ENCODE measurements at places on chromosomes 7 and 10. TPM values are rescaled to one million over a fixed set of nuclear protein-coding genes. Genes with fewer than 3 reads are reported as not detected.
A peak's percentile ranks its signal among the peaks of the same experiment; 100 is the strongest.

GRCh38 chr7:70574314-70574834, 557.6 kb upstream of the GALNT17 start:
- DNase-seq: no peak

Gene ITIH5
- 32.9 TPM for total RNA-seq

Gene PRKG1
- 72.4 TPM for total RNA-seq

- no peak for DNase-seq
Observed at GRCh38 chr10:111962951-111963350, 220.6 kb downstream of the GPAM start.

- peak; percentile 76 for DNase-seq
Observed at GRCh38 chr10:29736366-29737073, 101.7 kb upstream of the SVIL start.

Gene TRIM50
- not detected for total RNA-seq

- DNase-seq: no peak
Observed at GRCh38 chr10:117736655-117737054, 194.1 kb downstream of the EMX2 start.

DNA sequence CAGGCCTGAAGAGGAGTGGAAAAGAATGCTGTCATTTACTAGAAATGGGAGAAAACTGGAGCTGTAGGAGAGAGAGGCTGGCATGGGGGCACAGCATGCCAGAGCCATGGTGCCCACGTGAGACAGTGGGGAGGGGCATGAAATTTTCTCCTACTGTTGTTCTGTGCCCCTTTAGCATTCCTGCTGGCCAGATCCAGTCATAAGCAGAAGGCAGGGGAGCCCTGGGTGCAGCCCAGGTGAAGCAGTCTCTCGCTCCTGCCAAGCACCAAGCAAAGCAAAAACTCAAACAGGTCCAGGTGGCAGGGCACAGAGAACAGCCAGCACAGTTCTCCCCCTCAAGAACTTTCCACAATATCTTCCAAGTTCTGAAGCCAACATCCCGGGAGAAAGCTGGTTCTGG, 383.2 kb downstream of the TCERG1L start:
- DNase-seq: no peak

GRCh38 chr10:132685921-132686680, 99.8 kb downstream of the NKX6-2 start:
- DNase-seq: no peak

- no peak for DNase-seq
Observed at GRCh38 chr7:22317632-22318031, 39.3 kb downstream of the RAPGEF5 start.

DNA sequence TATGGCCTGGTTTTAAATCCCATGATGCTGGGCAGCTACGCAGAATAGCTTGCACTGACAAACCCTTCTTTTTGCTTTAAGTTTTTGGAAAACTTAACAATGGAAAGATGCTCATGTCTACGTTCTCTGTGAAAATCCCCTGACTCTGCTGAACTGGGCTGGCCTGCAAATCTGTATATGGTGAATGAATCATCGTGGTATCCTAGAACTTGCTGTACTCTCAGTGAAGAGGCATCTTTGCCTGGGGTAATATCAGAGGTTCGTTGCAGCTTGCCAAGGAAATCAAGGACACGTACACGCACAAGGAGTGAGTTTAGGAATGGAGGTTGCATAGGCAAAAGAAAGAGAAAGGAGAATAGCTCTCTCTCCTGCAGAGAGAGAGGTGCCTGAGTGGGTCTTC, 382.0 kb upstream of the ADARB2 start:
- DNase-seq: no peak

Gene GIMAP4
- total RNA-seq: 39.0 TPM

DNA sequence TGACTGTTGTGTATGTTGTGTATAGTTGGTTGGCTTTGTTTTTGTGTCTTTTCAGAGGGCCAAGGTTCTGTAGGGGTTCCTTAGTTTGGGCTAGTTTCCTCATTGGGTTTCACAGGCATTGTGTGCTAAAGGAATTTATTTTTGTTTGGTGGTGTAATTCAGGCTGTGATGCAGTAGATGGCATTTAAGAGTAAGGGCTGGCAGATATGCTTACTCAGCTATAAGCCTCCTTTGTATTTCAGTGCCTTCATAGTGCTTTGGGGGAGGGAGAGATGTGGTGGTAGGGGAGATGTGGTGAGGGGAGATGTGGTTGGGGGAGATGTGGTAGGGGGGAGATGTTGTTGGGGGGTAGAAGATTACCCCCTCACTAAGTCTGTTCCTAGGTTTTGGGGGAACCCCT, 91.7 kb downstream of the SLC25A40 start:
- no peak for DNase-seq

- no peak for DNase-seq
Observed at GRCh38 chr10:127556916-127557315, 7.8 kb downstream of the NPS start.

DNA sequence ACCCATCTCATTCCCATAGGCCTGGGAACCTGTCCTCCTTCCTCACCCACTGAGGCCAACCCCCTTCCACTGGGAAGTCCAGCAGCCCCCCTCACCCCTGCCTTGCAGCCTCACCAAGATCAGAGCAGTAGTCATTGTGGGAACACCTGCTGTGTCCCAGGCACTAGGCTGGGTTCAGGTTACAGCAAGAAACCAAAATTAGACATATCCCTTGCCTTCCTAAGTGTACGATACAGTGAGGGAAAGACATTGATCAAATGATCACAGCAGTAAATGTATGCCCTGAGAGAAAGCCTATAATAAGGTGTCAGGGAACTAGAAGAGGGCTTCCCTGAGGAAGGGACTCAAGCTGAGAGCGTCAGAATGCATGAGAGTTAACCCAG, 17.0 kb upstream of the C10orf105 start:
- no peak for DNase-seq

Gene FEZF1
- total RNA-seq: not detected

GRCh38 chr10:45059632-45060031, 58.9 kb downstream of the ZNF22 start:
- no peak for DNase-seq

DNA sequence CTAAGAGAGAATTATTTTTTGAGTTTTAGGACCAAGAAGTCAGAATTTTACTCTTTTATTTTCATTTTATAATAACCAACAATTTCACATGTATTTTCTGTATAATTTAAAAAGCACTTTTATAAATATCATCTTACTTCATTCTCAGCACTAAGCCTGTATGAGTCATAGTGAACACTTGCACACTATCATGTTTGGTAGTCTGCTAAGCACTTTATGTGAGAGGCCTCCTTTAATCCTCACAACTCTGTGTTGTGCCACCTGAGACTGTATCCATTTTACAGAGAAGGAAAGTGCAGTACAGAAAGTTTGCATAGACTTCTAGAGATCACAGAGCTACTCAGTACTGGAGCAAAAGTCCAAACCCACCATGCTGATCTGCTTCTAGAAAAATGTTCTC, 939.6 kb downstream of the NRG3 start:
- no peak for DNase-seq

DNA sequence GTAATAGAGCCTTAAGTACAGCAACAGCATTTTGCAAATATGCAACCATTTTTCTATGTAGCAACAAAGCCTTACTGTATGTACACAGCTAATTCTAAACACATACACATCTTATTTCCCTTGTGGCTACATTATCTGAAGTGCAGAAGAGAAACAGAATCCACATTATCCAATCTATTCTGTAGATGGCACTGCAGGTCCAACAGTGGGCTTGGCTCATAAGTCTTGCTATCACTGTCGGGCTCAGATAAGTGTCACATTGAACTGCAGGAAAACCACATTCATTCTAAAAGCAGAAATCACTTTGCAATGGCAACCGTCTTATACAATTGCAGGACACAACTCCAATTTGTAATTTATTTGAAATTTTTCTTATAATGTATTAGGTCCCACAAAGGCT, 109.8 kb upstream of the NOBOX start:
- DNase-seq: no peak

DNA sequence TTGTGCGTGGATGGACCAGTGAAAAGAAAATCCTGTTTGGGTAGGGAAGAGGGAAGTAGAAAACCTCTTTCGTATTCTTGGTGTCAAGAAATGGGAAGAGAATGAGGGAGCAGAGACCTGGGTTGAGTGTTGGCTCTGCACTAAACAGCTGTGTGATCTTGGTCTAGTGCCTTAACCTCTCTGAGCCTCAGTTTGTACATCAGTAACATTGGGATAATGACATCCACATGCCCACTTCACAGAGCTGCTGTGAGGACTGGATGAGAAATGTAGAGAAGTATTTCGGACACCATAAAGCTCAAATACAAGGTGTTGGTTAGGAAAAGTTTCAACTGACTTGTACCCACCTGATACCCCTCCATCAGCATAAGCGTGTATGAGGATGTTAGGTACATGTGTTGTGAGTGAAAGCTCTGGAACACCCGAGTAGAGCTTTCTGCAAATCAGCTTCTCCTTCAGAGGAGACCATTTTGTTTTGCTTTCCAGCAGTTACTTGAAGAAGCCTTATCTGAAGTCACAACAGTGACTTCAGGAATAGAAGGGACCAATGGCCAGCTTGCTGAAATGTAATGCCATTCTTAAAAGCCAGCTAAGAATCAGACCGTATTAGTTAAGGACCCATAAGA, 11.2 kb downstream of the TRIM56 start:
- DNase-seq: no peak

- no peak for DNase-seq
Observed at GRCh38 chr7:101171442-101171837, 6.1 kb upstream of the VGF start.

Gene SEMA3A
- total RNA-seq: 7.8 TPM

GRCh38 chr7:142602756-142603155, 146.5 kb upstream of the PRSS1 start:
- DNase-seq: no peak

DNA sequence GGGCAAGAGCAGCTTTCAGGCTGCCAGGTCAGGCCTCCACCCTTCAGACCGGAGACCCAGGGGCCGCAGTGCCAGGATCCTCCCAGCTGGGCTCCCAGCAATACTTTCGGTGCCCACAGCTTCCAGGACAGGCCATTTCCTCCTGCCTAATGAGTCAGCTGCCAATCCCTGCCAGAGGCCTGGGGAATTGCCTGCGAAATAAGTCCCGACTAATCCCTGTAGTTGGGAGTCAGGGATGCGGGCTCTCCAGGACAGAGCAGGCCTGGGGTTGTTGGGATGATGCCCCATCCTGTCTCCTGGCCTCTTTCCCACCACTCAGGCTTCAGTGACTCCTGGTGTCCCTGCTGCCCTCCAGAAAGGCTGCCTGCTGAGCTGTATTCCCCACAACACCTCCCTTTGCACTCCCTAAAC, 143.5 kb upstream of the UNC5B start:
- DNase-seq: no peak

DNA sequence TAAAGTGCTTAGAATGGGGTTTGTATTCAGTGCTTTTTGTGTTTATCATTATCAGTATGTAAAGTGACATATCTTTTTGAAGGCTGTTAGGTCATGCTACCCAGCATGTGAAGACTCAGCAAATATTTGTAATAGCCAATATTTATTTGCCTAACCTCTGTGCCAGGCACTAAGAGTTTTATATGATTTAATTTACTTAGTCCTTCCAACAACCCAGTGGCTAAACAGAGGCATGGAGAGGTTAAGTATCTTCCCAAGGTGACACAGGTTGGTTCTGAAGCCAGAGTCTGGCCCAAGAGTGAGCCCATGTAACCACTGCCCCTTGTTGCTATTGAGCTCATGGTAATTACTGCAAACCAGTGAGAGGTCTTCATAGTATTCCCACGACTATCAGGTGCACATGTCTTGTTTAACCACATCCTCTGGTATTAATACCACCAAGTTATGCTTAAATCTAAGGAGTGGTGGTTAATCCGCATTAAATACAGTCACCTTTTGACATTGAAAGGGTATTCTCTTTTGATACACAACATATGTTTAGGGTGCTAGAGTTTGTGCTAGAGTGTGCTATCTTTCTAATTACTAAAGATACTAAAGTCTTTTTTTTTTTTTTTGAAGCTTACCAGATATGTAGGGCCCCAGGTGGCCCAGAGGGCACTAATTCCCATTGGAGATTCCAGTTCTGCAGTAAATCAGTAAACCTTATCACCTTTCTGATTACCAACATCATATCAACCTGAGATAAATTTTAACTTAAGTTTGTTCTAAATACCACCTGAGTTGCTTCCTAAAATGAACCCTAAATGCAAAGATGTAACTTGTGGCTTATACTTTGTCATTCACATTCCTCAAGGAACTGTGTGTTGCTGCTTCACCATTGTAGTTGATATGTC, 2.9 kb downstream of the ADD3 start:
- DNase-seq: no peak

Gene HPSE2
- total RNA-seq: 13.6 TPM

DNA sequence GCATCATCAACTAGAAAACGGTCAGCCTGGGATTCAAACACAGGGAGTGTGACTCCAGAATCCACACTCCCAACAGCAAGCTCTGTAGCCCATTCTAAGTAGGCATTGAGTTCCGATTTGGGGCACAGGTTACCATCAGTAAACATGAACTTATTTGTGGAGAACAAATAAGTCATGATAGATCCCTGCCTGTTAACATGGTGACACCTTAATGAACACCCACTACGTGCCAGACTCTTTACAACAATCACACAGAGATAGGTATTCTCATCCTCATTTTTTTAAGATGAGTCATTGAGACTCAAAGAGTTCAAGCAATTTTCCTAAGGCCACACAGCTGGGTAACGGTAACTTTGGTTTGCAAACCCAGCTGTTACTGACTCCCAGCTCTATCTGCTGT, 91.5 kb downstream of the LYZL2 start:
- DNase-seq: no peak

DNA sequence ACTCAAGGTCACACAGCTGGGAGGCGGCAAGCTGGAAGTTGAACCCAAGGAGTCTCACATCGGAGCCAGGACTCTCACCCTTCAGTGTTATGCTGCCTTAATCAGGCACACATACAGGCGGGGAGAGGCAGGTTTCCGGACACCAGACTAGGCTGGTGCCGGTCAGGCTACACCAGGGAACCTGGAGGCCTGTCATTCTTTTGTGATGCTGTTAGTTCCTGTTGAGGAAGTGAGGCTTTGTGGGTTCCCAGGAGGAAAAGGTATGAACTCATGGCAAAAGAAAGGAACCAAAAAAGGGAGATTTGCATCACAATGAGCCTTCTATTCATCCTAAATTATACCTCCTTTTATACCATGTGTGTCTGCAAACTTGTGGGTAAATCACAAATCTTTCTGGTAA, 103.8 kb downstream of the TCF7L2 start:
- no peak for DNase-seq

GRCh38 chr7:149285603-149286002, 23.6 kb downstream of the ZNF783 start:
- DNase-seq: no peak

DNA sequence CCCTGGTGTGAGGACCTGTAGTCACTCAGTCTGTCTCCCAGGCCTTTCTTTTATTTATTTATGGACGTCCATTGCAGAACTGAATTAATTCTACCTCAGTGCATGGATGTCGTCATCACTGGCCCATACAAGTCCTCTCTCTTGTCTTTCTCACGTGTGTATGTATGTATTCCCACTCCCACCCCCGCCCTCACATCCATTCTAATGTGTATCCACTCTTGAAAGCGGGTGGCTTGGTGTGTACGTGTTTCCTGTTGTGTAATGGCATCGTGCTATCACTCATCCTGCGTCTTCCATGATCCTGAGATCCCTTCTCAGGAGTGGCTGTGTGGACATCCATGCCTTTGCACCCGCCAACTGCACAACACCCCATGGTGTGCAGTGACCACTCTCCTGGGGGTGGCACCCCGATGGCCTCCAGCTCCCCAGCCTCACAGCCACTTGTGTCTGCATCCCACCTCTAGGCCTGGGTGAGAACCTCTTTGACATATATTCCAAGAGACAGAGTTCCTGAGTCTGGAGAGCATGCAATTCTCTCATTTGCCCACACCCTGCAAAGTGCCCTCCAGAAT, 3.0 kb upstream of the AOC1 start:
- no peak for DNase-seq

Data from uterus (tissue), 4 donors.